ENCODE measurements at places on chromosomes 6 and 20.

DNA sequence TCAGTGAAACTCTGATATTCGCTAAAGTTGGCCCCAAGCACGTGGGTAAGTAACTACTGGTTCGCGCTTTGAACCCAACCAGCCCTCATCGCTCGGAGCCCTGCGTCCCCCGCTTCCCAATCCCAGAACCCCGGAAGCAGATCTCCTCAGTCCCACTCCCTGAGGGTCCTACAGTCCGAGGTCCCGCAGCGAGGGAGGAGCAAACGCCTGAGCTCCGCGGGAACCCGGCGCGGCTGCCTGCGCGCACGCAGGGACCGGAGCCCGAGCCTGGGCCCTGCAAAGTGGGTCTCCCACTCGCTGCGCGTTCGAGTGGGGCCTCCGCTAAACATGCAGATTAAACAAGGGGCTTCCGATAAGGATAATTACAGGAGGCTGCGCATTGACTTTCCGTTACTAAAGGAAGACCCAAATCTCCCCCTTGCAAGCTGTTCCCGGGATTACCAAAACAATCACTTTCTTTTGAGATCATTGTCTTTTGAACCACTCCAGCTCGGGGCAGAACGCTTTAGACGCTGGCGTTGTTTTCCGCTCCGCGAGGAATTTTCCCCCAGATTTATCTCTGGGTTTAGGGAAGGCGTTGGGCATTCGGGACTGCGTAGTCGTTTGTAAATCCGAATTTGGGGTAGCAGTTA is 1.3 kb upstream of the VSX1 start:
- no peak for DNase-seq

DNA sequence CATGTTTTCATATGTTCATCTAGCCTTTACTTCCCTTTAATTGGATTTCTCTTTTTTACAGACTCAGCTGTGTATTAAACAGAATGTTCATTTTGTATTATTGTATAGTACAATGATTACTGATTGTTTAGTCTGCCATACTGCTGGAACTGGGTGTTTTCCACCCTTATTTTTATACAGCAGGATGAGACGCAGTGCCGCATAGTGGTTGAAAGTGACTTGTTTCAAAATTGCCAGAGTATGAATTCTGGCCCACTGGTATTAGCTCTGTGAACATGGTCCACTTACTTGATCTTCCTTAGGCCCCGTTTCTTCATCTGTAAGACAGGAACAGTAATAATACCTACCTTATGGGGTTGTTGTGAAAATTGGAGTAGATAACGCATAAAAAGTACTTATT is 22.1 kb downstream of the AFDN start:
- DNase-seq = no peak

DNA sequence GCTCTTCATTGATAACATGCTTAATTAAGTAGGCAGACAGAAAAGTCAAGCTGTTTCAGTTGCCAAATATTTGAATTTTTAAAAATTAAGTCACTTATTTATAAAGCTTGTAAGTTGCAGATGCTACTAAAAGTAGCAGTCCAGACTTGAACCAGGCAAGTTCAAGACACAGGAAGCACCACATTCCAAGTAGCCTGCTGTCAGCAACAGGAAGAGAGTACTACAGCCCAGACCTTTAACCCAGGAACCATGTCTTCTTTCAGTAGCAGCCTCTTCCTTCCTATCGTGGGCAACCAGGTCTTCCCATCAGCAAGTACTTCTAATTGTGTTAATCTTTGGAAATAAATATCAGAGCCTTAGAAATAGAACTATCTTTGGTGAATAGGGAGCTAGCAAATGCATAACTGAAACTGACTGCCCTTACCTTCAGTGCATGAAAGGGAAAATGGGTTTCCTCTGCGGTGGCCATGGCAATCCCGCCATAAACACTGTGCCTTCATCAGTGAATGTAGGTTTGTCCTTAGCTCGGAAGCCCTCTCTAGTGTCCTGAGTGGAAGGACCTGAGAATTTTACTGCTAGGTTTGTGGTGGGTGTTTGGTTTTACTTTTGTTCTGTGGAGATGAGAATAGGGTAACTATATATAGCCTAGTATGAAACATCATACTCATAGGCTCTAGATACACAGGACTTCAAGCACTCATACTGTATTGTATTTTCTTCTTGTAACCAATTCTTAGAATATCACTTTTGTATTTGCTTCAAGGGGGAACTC is 95.6 kb downstream of the SYCP2 start:
- DNase-seq = no peak

GRCh38 chr20:63635431-63636141 is 8.7 kb upstream of the GMEB2 start:
- no peak for DNase-seq

DNA sequence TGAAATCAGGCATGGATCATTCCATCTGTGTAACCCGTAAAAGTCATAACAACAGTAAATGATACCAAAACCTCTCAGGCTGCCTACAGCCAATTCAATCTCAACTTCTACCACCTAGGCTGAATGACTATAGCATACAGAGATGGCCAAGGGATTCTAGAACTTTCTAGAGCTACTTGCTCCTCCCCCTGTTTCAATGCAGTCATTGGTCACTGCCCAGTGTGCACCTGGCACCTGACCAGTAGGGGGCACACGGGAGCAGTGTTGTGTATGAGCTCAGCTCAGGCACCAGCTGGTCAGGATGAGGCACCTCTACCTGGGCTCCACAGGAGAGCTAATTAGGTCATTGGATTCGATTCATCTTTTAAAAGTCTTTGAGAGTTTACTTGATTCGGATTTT is 86.2 kb downstream of the PLEKHG1 start:
- DNase-seq = no peak

DNA sequence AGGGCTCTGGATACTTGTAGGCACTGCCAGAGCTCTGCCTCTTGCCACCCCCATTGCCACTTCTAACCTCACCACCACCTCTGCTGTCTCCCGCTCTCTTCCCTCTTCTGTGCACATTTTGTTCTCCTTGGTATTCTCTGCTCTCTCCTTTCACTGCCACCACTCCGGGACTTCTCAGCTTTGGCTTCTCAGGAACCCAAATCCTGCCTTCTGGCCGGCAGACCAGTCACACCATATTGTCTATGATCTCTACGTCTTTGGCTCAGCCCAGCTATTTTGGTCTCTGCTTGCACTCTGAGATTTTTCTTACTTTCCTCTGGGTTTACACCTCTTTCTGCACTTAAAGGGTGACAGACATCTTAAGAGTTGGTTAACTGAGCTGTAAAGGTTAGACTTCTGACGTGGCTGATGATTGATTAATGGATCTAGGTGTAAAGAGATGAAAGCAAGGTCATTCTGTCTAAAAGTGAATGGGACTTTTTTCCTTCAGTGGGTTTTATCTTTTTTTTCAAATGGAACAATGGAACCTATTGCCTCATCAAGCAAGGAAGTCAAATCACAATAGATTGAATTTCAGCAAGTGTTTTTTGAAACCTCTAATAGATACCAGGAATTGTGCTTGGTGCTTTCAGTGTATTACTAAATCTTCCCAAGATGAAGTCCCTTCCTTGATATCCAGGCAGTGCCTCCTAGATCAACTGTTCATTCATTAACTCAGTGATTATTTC is 13.8 kb downstream of the MMP24 start:
- no peak for DNase-seq

- no peak for DNase-seq
Observed at GRCh38 chr20:13735826-13736225, 48.9 kb downstream of the ESF1 start.

DNA sequence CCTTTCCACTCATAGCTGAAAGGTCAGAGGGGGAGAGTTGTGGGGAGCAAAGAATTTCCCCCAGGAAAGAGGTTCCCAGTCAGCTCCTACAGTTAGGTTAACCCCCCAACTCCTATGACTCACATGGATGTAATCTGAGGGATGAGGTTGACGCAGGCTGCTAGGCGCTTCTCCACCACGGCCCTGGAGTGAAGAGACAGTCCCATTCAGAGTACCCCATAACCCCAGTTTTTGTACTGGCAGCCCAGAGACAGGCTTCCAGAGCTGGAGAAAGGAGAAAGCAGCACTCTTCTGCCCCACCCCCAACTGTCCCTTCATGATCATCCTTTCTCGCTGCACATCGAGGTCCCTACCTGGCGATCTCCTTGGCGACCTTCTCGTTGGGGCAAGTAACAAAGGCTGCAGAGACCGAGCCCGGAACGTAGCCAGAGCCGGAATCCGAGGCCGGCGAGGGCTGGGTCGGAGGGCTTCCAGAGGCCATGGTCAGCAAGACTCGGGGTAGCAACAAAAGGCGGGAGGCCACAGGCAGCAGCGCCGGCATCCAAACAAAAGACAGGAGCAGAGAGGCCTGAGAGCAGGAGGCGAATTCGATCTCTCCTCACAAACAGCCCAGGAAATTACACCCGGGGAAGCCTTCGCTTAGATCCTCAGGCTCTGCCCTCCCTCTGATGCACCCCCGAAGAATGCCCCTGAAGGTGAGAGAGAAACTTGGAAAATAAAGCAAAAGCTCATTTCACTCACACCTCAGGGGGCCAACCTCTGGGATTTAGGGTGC is 592 bp downstream of the CUTA start:
- DNase-seq = no peak

- no peak for DNase-seq
Observed at GRCh38 chr6:113301651-113302050, 555.5 kb upstream of the MARCKS start.

- no peak for DNase-seq
Observed at GRCh38 chr6:108616973-108617372, 56.3 kb downstream of the FOXO3 start.

DNA sequence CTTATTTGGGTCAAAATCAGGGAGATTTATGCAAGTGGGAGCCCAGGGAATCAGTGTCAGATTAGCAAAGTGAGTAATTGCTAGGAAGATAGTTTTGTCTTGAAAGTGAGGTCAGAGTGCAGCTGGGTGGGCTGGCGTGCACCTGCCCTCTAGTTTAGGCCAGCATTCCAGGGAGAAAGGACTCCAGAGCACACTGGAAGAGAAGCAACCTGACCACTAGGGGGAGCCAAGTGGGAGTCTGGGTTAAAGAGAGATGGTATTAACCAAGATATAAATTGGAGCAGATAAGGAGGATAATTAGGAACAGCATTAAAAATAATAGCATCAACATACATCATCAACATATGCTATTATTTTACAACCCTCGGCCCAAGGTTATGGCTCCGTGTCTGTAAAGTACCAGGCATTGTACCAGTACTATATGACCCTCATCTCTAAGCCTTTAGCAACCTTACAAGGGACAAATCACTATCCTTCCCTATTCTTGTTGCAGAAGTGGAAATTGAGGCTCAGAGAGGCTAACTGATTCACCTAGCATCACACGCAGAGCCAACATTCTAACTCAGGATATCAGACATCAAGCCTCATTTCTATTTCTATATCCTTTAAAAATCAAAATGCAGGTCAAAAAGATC is 57.8 kb downstream of the SLC2A10 start:
- DNase-seq = no peak

- no peak for DNase-seq
Observed at GRCh38 chr6:128492386-128492785, 28.0 kb downstream of the PTPRK start.

DNA sequence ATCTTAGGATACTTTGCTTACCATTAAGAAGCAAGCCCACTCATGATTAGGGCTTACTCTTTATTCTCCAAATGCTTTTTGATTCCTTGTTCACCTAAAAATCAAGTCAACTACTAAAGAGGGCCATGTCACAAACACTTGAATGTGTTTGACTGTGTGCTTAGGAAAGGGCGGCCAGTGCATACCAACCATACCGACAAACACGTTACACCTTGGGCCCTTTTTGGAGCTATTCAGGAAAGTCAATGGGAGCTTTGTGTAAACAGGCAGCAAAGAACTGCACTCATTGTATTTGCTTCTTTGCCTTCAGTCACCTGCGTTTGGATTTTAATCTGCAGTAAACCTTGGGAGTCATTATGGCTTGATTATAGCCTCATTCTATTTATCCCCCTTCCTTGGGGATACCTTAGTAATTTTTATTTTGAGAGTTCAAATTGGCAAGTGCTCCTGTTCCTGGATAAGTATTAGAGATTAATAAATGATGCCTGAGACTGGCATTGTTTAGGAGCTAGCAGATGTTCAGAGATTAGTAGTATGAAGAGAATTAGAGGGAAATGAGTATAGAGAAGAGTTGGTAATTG is 102.6 kb upstream of the HDGFL1 start:
- no peak for DNase-seq

- DNase-seq = no peak
Observed at GRCh38 chr20:497979-498378, 35.6 kb upstream of the TBC1D20 start.

DNA sequence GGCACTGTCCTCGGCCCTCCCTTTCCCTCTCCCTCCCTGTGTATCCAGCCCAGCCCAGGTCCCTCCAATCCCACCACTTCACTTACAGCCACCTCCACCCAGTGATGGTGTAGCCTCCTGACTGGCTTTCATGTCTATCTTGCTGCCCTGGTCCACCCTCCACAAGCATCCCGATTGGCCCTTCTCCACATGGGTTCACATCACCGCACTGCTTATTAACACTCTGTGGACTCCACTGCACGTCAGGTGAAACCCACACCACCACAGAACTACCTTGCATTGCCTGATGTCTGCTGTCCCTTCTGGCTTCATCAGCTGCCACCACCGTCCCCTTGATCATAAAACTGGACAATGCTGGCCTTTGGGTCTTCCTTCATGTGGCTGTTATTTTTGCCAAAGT is 220.4 kb upstream of the ARID1B start:
- no peak for DNase-seq

GRCh38 chr6:100447900-100448748 is 16.6 kb downstream of the SIM1 start:
- no peak for DNase-seq

- no peak for DNase-seq
Observed at GRCh38 chr6:160795721-160796120, 93.7 kb downstream of the PLG start.

DNA sequence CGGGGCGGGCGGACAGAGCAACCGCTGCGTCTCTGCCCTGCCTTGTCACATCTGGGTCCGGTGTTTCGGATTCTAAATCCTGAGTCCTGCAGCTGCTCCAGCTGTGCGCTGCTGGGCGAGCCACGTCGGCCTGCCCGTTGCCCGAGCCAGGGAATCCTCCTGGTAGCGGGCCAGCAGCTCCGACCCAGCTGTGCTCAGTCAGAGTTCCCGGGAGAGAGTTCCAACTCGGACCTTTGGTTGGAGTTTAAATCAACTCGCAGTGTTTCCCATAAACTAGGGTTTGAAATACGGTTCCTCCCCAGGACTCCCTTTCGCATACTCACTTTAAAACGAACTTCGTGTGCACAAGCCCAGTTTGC is 315 bp upstream of the PDE10A start:
- no peak for DNase-seq

GRCh38 chr6:107822176-107823046 is 1.7 kb downstream of the SCML4 start:
- DNase-seq = no peak

GRCh38 chr20:64082126-64082731 is 2.0 kb downstream of the LKAAEAR1 start:
- DNase-seq = no peak

Data from NCI-H187 treated with DMSO at 0.1 percent for 48 hours (cell line).